ENCODE measurements at places on chromosomes 1 and 21. TPM values are rescaled to one million over a fixed set of nuclear protein-coding genes. Genes with fewer than 3 reads are reported as not detected.

ACKR1 gene
- not detected for total RNA-seq

PEA15 gene
- total RNA-seq: 51.8 TPM

MROH9 gene
- total RNA-seq: not detected

ABCA4 gene
- total RNA-seq: not detected

SIK1 gene
- 6.1 TPM for total RNA-seq

DCST1 gene
- not detected for total RNA-seq

CA6 gene
- 0.26 TPM for total RNA-seq

KCND3 gene
- total RNA-seq: not detected

MCOLN2 gene
- 43.2 TPM for total RNA-seq

C1orf50 gene
- 7.6 TPM for total RNA-seq

WDR47 gene
- 10.1 TPM for total RNA-seq

IL23R gene
- 17.7 TPM for total RNA-seq

NTMT2 gene
- not detected for total RNA-seq

MYCBP gene
- 76.5 TPM for total RNA-seq

CTSS gene
- total RNA-seq: 45.5 TPM

CRYBG2 gene
- 1.6 TPM for total RNA-seq

DISC1 gene
- total RNA-seq: 2.8 TPM

GBP5 gene
- 95.7 TPM for total RNA-seq

LRRC8C gene
- total RNA-seq: 36.4 TPM

GJA8 gene
- not detected for total RNA-seq

C1orf94 gene
- not detected for total RNA-seq

OR2T11 gene
- total RNA-seq: not detected

MAN1C1 gene
- total RNA-seq: 4.8 TPM

All from activated CD4-positive, alpha-beta memory T cell treated with anti-CD3 and anti-CD28 coated beads for 36 hours (primary cell).